ENCODE measurements at places on chromosomes 3 and 15.
A peak's percentile ranks its signal among the peaks of the same experiment; 100 is the strongest.

DNA sequence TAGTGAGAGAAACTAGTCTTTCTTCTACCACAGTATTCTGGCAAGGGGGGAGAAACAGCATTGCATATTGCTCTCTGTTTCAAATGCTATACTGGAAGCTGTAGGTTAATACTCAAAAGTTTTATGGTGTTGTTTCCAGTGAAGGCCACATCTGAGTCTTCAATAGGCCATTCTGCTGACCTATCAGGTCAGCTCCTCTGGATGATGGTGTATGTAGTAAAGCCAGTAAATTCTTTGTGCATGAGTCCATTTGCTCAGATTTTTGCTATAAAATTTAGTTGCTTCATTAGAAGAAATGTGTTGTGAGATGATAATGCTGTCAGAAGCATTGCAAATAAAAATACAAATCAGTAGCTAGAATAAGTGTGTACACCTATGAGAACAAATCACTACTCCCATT lies 64.9 kb upstream of the RBMS3 start:
- DNase-seq = no peak

GRCh38 chr3:62922326-62922725 lies 47.1 kb upstream of the CADPS start:
- DNase-seq = peak; percentile 78

GRCh38 chr3:58414538-58415197 lies 19.0 kb downstream of the PDHB start:
- peak; percentile 36 for DNase-seq

- DNase-seq = no peak
Observed at GRCh38 chr15:78620021-78620526, 722 bp downstream of the CHRNA3 start.

GRCh38 chr15:85473455-85473854 lies 93.1 kb downstream of the AKAP13 start:
- DNase-seq = peak; percentile 70
